ENCODE measurements at places on chromosomes 1 and 21.

- DNase-seq = no peak
Measured at GRCh38 chr1:204250428-204251030, 36.7 kb upstream of the GOLT1A start.

DNA sequence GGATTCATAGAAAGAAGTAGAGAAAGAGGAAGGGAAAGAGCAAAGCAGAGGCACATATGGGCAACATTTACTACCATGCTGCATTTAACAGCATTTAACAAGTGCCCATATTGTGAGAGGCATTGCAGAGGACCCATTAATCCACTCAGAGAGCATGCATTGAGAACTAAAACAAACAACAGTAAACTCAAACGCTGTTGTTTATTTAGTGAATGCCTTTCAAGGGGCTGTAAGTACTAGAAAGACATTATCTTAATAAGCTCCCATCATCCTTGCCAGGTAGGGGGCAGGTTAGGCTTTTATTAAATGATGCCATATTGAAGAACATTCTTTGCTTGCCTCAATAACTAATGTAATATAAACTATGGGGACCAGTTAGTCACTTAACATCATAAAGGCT, 254.3 kb upstream of the DAB1 start:
- no peak for DNase-seq

DNA sequence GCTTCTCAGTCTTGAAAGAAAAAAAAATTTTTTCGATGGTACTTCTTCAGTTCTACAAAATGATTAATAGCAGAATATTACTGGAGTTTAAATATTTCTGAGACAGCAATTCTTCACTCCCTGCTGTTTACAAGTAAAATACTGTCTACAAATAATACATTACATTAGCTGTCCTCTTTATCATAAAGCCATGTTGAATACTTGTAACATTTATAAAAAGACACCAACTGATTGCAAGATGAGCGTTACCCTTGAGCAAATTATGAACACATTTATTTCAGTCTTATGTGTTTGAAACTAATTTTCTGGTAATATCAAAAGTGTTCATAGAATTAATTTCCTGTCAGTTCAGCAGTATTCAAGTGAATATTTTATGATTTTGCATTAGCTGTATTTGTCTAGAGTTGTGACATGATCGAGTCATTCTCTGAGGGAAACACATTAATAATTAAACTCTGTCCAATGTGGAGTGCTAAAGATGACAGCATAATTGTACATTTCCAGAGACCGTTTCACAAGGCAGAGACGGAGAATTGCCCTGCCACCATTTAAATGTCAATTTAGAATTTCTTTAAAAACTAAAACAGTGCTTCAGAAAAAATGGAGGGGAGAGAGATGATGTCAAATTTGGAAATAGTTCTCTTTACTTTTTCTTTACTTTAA, 1359.0 kb upstream of the ADGRL4 start:
- no peak for DNase-seq

- DNase-seq = peak; percentile 45
Measured at GRCh38 chr1:38114241-38115026, 67.8 kb upstream of the POU3F1 start.

DNA sequence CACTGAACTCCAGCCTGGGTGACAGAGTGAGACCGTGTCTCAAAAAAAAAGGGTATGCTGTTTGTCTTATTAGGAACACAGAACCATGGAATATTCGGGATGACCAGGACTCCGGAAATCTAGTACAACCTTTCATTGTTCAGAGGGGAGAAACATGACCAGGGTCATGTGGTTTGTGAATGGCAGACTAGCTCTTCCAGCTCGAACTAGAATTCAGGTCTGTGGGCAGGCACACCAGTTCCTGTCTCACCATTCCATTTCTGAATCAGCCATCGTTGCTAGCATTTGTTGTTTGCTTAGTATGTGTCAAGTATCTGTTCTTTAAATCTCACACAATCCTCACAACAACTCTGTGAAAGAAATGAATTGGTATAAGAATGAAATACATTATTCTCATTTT, 50.9 kb downstream of the MDM4 start:
- DNase-seq = no peak

- peak; percentile 43 for DNase-seq
Measured at GRCh38 chr1:40625076-40625475, 40.4 kb downstream of the RIMS3 start.

- no peak for DNase-seq
Measured at GRCh38 chr1:61436491-61437120, 288.3 kb downstream of the TM2D1 start.

DNA sequence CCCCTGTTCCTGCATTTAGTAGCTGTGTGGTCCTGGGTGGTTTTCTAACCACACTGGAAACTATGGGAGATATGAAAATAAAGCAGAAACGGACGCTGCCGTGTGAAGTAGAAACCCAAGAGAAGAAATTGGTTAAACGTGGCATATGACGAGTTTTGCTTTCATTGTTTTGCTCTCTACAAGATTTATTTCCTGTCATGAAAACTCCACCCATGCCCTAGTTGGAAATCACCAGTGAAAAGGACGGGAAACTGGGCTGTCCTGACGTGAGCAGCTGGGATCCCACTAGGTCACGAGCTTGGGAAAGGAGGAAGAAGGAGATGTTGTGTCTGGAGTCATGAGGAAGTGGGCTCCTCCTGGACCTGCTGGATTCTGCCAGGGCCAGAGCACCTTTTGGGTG, 120.8 kb upstream of the GADD45A start:
- DNase-seq = no peak

DNA sequence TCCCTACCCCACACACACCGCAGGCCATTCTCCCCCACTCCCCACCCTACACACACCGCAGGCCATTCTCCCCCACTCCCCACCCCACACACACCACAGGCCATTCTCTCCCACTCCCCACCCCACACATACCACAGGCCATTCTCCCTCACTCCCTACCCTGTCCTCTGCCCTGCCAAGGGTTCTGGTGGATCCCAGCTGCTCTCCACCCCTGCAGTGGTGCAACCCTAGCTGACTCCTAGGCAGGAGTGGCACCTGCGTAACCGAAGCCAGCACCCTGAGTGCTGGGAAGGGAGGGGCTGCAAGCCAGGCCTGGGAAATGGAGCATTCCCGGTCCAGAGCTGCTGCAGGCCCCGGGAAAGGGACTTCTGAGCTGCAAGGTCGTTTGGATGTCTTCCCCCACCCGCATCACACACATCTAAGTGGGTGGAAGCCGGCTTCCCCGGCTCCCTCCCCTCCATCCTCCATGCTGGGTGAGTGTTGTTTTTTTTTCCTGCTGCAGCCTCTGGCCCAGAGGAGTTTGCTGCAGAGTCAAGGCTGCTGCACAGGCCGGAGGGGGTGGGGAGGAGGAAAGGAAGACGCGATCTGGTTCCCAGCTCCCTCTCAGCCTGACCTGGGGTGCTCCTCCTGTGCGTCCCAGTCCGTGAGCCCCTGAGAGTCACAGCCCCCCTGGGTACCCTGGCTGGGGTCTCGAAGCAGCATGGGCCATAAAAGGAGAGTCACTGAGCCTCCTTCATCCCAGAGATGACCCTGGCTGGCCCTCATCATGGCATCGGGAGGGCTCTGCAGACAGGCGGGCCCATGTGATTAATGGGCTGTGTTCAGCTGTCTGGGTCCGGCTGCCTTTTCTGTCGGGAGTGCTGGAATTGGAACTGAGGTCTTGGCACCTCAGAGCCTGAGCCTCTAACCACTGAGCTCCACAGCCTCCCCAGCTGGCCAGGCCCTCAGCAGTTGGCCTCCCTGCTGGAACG, 16.1 kb downstream of the H6PD start:
- no peak for DNase-seq

- DNase-seq = peak; percentile 9
Measured at GRCh38 chr1:37177230-37177864, 143.0 kb upstream of the GRIK3 start.

DNA sequence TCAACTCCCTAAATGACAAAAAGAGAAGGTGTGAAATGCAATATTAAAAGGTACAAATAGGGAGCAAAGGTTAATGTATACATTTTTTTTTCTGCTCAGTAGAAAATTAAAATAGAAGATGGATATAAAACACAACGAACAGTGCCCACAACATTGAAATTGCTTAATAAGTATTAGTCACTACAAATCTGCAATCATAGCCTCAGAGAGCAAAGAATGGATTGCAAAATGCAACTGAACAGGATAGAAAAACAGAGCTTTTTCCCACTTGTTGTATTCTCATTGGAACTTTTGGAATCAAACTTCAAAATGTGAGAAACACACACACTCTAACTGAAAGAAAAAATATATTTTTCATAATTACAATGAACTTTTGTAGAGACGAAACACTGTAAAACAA, 552.2 kb upstream of the NCAM2 start:
- DNase-seq = no peak

DNA sequence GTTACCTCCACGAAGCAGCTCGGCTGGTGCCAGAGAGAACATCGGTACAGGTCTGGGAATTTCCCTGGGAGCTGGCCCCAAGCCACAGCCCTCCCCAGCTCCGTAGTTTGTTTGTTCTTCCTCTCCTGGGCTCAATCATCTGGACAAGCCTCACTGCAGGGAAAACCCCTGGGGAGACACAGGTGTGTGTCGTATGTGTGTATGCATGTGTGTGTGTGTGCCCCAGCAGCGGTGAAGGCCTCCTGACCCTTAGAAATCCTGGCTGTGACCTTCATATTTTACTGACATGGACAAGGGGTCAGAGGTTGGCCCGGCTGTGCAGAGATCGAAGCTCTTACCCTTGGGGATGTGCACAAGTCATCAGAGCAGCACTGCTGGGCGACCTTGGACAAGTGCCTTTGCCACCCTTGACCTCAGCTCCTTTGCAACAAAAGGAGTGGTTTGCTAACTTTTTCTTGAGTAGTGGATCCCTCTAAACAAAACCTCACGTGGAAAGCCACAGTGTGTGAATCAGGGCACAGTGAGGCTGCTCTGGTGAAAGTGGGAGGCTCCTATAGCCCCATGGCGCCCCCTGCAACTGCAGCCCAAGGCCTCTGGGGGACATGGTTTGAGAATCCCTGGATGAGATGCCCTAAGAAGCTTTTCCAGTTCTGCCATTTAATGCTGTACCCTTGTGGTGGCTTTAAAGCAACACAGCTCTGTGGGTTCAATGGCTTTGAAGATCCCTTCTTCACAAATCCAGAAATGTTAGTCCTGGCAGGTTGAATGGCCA, 12.3 kb upstream of the IL22RA1 start:
- no peak for DNase-seq

DNA sequence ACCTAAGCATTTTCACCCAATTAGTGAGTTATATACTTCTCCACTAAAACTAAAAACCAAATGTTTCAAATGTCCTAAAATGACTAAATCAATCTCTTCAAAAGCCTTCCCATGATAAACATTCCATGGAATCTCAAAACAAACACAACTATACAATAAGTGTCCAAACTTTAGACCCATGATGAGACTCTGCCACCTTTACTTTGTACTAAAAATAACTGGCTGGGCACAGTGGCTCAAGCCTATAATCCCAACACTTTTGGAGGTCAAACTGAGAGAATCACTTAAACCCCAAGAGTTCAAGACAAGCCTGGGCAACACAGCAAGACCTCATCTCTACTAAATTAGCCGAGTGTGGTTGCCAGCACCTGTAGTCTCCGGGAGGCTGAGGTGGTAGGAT, 87.4 kb downstream of the EIF4G3 start:
- DNase-seq = no peak

GRCh38 chr1:66770694-66771093, 18.4 kb downstream of the DYNLT5 start:
- DNase-seq = no peak

DNA sequence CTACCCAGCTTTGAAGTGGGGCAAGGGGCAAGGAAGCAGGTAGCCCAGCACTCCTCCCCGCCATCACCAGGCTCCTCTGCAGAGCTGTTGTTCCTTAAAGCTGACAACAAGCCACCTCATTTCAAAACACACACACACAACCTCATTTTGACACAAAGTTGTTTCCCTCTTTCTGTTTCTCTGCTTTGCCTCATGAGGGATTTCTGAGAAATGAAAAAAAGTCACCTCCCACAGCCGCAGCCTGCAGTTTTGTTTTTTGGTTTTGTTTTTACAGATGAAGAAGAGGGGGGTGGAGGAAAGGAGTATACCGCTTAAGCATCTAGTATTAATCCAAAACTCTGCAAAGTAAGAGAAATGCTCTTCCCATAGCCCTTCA, 12.1 kb downstream of the MCL1 start:
- peak; percentile 47 for DNase-seq

DNA sequence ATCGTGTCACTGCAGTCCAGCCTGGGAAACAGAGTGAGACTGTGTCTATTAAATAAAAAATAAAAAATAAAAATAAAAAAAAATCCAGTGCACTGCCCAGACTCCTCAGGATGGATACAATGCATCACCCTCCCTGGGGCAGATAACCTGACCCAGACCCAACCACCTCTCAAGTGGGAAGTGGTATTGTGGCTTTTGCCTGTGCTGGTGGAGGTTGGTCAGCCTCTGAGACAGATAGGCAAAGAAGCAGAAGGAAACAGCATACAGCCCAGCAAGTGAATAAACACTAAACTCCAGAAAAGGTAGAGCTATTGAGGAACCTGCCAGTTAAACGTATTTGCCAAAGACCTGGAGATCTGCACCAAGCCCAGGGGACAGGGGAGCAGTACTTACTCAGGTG, 22.0 kb downstream of the HHIPL2 start:
- no peak for DNase-seq

GRCh38 chr1:223887747-223888418, 42.1 kb upstream of the TP53BP2 start:
- peak; percentile 2 for DNase-seq

GRCh38 chr1:189158155-189158554, 1319.5 kb downstream of the BRINP3 start:
- DNase-seq = no peak

DNA sequence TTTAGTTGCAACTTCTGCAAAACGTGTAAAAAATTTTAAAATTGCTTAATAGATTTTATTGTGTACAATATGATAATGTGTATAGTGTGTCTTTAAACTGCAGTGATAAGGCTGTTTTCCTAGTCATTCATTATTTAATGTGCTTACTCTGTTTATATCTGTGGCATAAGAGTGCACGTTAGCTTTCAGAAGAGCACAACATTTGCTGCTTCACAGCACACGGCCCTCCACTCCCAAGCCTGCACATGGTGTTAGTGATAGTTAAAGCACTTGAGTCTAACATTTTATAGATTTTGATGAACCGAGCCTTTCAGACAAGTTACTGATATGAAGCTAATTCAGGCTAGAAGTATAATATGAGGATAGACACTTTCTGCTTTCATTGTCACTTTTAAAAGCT, 120.6 kb downstream of the ADGRL2 start:
- DNase-seq = no peak

DNA sequence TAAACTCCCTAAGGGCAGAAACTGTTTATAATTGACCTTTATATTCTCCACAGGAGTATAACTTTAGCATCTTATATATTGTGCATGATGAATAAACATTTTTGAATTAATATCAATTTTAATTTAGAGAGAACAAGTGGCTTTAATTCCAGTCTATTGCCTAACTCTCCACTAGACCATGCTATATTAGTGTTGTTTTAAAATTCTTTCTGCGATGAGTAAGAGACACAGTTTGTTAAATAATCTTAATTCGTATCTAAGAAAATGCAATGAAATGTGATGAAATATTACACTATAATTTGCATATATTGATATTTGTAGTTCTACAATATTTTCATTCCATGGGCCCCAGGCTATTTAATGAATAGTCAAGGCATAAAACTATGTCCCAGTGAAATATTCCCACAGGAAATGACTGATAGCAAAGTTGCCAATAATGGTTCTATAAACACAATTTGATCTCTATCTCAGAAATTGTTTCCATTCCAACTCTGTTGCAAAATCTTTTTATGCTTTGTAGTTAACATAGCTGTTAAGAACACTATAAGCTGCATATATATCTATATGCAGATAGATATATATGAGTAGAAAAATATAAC, 2.9 kb upstream of the SYDE2 start:
- no peak for DNase-seq

- DNase-seq = peak; percentile 57
Measured at GRCh38 chr1:221263831-221264767, 384.9 kb downstream of the HLX start.
